ENCODE measurements at places on chromosomes 3 and 15. TPM values are rescaled to one million over a fixed set of nuclear protein-coding genes. Genes with fewer than 3 reads are reported as not detected.

Gene CPNE9
- not detected for total RNA-seq

Gene PLA2G4E
- not detected for total RNA-seq

Gene CPN2
- total RNA-seq = not detected

Gene PLCH1
- not detected for total RNA-seq

Gene GMNC
- total RNA-seq = not detected

Gene GRM2
- total RNA-seq = not detected

Gene GOLGA8S
- total RNA-seq = 0.39 TPM

Gene SAMMSON
- not detected for total RNA-seq

Gene CFAP92
- total RNA-seq = not detected

Gene DPPA4
- total RNA-seq = not detected

Gene CERS3
- not detected for total RNA-seq

Gene STRIT1
- total RNA-seq = not detected

Gene REC114
- not detected for total RNA-seq

Gene LMCD1
- total RNA-seq = 57.5 TPM

Gene LRRC49
- 2.7 TPM for total RNA-seq

Gene ZMYND10
- 0.06 TPM for total RNA-seq

Gene SLC15A2
- 0.54 TPM for total RNA-seq

Gene CXCR6
- not detected for total RNA-seq

Gene ZBED2
- total RNA-seq = not detected

Gene ZIC1
- not detected for total RNA-seq

Gene PFKFB4
- total RNA-seq = 14.8 TPM

Gene PRR20G
- total RNA-seq = not detected

Gene KCNMB3
- 0.37 TPM for total RNA-seq

Gene MORC1
- total RNA-seq = not detected

Gene SYNPR
- total RNA-seq = not detected

Gene MKRN3
- total RNA-seq = 0.37 TPM

Gene DNAJB8
- total RNA-seq = not detected

Gene CYP8B1
- total RNA-seq = not detected

Gene DUOX1
- not detected for total RNA-seq

Gene AP3B2
- 1.6 TPM for total RNA-seq

Gene CCR1
- total RNA-seq = not detected

Gene FHIT
- 1.1 TPM for total RNA-seq

Gene RTP4
- 3.0 TPM for total RNA-seq

Gene THPO
- not detected for total RNA-seq

Gene LYSMD2
- total RNA-seq = 10.9 TPM

Gene CFAP100
- not detected for total RNA-seq

Gene DET1
- 6.1 TPM for total RNA-seq

Gene GUCA1C
- not detected for total RNA-seq

Gene PLSCR1
- 177 TPM for total RNA-seq

Gene SLC12A1
- not detected for total RNA-seq

Measured in cardiac ventricle fibroblast (primary cell).